Stimulated activated CD8-positive, alpha-beta memory T cell treated with anti-CD3 and anti-CD28 coated beads, Interleukin-7, amount 100 ng/mL, for 4 hours (primary cell): ENCODE measurements at places on chromosomes 3 and 15.

DNA sequence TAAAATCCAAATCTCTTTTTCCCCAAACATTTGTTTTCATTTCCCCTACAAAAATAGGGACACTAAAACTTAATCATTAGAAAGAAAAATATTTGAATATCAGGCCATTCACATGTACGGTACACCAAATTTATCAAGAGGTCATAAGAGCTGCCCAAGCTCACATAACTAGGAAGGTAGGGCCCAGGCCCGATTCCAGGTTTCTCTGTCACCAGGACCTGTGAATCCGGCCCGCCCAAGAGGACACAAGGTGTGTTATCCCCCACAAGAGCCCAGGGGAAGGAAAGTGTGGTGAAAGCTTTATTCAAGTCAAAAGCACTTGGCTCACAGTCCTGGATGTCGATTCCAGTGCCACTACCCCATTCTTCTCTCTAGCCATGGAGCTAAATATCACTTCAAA is 130.6 kb downstream of the DMXL2 start:
- no peak for DNase-seq

DNA sequence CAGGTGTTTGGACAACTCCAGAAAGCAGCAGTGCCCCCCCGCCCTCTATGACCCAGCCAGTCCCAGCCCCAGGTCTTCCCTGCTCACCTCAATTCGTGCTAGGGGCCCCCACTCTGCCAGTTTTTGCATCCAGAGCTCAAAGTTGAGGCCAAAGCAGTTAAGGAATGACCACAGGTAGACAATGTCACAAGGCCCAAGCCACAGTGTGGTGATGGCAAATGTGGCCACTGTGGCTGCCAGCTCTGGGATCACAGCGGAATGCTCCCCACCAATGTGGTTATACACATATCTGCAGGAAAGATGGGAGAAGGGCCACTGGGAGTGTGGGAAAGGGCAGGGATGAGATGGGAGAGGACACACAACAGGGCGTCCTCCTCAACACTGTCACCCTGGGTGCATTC is 8.2 kb downstream of the KLHL40 start:
- DNase-seq: no peak

- no peak for DNase-seq
Observed at GRCh38 chr15:54082836-54083492, 104.7 kb downstream of the UNC13C start.

- DNase-seq: no peak
Observed at GRCh38 chr15:48850648-48851047, 27.3 kb upstream of the EID1 start.

- no peak for DNase-seq
Observed at GRCh38 chr3:16614033-16615031, 9.1 kb upstream of the DAZL start.

DNA sequence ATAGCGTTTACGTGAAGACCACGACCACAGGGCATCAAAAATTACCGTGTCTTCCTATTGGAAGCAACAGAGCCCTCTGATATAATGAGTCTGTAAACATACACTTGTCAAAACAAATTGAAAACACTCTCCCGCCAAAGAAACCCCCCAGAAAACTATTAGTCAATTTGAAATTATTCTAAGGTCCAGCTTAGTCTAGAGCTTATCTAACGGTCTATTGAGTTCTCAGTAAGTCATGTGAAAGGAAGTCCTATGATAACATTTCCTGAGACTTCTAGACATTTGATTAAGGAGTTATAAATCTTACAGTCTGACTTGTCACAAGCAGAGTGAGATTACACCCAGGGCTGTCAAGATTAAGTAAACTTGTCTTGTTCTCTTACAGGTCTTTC is 356.3 kb downstream of the FOXP1 start:
- no peak for DNase-seq

- DNase-seq: no peak
Observed at GRCh38 chr15:38130740-38131498, 121.7 kb upstream of the SPRED1 start.

GRCh38 chr15:89177116-89177515 is 44.3 kb downstream of the RLBP1 start:
- DNase-seq: no peak

DNA sequence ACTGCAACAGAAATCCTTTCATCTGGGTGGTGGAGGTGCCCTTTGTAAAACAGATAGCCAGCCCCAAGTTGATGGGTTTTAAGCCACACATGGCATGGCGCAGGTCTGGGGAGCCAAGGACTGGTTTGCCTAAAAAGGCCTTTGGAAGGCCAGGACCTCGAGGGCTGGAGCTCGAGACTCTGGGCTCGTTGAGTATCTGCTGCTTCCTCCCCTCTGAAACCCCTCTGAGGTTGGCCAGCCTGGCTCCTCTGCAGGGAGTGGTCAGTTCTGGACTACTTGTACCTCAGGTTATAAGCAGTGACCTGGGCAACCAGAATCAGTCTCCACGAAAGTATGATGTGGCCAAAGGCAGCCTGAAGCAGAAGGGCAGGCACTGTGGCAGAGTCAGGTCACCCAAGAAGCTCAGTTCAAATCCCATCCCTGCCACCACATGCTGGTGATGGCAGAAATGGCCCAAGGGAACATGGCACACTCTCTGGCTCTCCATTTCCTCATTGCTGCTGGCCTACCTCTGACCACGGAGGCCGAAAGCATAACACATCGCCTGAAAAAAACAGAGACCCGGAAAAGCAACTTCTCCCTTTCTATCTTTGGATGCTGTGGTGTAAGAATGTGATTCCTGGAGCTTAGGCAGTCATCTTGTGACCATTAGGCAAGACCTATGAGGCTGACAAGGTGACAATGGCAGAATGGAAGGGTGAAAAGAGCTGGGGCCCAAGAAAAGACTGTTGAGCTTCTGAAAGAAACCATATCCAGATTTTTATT is 51.2 kb downstream of the WNT7A start:
- no peak for DNase-seq

- DNase-seq: no peak
Observed at GRCh38 chr3:155585384-155585783, 159.5 kb downstream of the PLCH1 start.

GRCh38 chr3:127674101-127674721 is 1.5 kb downstream of the ABTB1 start:
- no peak for DNase-seq
